ENCODE measurements at places on chromosomes 6 and 20.

DNA sequence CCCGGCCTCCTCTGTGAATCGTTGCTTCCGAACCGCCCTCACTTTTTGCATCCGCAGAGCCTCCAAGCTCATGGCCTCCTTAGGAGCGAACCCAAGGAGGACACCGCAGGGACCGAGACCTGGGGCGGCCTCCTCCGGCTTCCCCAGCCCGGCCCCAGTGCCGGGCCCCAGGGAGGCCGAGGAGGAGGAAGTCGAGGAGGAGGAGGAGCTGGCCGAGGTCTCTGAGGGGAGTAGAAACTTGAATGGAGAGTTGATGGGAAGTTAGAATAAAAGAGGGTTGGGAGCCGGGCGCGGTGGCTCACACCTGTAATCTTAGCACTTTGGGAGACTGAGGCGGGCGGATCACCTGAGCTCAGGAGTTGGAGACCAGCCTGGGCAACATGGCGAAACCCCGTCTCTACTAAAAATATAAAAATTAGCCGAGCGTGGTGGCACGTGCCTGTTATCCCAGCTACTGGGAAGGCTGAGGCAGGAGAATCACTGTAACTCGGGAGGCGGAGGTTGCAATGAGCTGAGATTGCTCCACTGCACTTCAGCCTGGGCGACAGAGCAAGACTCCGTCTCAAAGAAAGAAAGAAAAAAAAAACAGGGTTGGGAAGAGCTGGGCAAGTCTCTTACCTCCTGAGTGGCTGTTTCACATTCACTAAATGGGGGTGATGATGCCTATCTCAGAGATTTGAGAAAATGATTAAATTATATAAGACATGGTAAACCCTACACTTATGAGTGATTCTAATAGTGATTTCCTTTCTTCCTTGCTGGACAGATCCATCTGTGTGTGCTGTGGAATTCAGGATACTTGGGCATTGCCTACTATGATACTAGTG, 805 bp downstream of the MSH5 start:
- DNase-seq, result no peak

- DNase-seq, result peak; percentile 73
These were observed 46.3 kb downstream of the GOPC start for GRCh38 chr6:117555882-117556498.

DNA sequence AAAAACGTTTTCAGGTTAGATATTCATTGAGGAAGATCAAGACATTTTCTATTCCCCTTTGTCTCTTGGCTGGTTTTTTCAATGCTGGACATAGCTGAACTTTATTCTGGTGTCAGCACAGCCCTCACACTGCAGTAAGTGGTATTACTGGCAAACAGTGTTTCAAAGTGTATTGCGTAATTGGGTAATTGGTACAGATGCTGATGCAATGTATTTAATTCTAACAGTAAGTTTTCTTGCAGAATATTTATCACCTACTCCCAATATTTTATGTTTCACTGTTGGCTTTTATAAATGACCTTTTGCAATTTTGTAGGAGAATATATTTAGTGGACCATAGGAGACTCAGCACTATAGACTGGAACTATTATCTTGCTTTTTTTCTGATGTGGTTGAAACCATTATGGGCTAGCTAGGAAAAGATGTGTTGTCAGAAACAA, 287.6 kb upstream of the SOX4 start:
- peak; percentile 87 for DNase-seq

GRCh38 chr20:47183367-47183766, 173.1 kb downstream of the ZMYND8 start:
- no peak for DNase-seq

DNA sequence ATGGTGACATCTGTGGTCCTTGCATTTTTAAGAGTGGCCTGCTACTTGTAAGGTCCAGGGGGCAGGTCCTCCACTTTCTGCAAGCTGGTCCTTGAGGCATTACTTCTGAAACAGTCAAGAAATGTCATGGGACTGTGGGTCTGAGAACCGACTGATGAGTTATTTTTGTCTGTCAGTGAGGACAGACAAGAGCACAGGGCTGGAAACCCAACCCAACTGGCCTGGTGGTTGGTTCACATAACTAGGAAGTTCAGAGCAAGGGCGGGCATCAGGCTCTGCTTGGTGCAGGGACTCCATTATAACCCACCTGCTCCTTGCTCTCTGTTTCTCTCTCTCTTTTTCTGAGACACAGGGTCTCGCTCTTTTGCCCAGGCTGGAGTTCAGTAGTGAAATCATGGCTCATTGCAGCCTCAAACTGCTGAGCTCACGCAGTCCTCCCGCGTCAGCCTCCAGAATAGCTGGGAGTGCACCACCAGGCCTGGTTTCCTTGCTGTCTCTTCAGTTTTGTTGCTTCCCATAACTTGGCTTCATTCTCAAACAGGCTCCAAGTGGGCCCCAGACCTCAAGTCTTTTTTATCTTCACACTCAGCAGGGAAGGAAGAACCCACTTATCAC, 9.2 kb downstream of the CST3 start:
- DNase-seq, result no peak

- DNase-seq, result no peak
These were observed 779 bp upstream of the KCNG1 start for GRCh38 chr20:51023617-51024155.

- no peak for DNase-seq
These were observed 21.8 kb downstream of the NPEPL1 start for GRCh38 chr20:58714340-58714922.

DNA sequence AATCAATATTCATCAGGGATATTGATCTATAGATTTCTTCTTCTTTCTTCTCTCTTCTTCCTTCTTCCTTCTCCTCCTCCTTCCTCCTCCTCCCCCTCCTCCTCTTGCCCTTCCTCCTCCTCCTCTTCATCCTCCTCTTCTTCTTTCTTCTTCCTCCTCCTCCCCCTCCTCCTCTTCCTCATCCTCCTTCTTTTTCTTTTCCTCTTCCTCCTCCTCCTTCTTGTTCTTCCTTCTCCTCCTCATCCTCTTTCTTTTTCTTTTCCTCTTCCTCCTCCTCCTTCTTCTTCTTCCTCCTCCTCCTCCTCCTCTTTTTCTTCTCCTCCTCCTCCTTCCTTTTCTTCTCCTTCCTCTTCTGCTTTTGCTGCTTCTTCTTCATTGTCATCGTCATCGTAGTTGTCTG, 52.4 kb upstream of the SERINC1 start:
- no peak for DNase-seq

DNA sequence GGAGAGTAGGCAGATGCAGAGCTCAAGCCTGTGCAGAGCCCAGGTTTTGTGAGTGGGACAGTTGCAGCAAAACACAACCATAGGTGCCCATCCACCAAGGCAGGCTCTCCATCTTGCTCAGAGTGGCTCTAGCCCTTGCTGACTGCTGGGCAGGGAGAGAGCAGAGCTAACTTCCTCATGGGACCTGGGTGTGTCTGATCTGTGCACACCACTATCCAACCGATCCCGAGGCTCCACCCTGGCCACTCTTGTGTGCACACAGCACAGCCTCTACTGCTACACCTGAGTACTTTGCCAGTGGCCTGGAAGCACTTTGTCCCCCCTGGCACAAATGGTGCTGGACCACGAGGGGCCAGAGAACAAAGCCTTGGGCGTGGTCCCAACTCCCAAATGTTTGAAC, 7.9 kb upstream of the DEFB125 start:
- DNase-seq, result no peak

DNA sequence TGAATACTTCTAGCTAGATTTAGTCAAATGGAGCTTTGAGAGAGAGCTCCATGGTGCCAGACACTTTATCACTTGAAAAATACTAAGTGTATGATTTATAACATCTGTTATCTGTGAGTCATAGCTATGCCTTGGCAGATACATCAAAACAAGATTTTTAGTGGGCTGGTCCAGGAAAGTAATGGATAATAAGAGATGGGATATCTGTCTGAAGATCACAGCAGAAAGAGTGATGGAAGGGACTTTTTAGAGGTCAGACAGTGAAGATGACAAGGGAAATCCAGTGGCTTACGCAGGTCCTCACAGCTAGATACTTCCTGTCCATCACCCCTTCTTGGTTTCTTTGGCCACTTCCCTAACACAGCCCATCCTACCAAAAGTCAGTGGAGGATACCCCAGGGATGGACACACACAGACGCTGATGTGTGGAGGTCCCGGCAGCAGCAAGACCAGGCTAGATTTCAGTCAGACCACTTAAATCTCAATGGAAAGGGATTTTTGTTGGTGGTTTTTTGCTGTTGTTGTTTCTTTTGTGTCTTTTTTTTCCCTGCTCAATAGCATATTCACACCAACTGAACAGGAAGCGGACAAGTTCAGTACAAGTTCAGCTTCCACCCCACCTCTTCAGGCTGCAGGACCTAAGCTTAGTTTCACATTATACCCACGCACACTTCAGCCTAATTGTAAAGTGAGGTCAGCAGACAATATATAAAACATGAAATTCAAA, 209.3 kb downstream of the ALDH8A1 start:
- peak; percentile 69 for DNase-seq

Measured in adipocyte (in vitro differentiated cells).